T-helper 1 cell (primary cell): ENCODE measurements at places on chromosomes 5 and 9.

GRCh38 chr5:110751902-110752762 is 13.3 kb downstream of the SLC25A46 start:
- no peak for DNase-seq

DNA sequence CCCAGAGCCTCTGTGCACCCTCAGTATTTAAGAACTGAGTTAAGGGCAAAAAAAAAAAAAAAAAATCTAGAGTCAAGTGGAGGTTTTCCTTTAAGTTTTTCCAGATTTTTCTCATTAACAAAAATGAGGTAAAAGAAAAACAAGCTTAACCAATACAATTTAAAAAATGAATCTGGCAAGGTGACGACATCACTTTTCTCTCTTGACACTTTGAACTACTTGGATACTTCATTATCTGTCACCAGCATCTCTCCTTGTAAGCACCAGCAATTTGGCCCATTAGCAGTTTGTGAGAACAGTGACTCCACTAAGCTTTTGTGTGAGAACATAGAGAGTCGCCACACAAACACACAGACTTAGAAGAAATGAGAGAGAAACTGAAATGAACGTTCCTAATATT is 345.7 kb upstream of the SLC30A5 start:
- DNase-seq = no peak

GRCh38 chr9:20683351-20684034 is 566 bp upstream of the FOCAD start:
- DNase-seq = no peak

GRCh38 chr5:38285226-38285625 is 26.9 kb downstream of the EGFLAM start:
- no peak for DNase-seq

GRCh38 chr9:7341571-7341970 is 458.0 kb downstream of the DMAC1 start:
- no peak for DNase-seq

- DNase-seq = no peak
Observed at GRCh38 chr5:3654515-3654914, 58.9 kb downstream of the IRX1 start.

DNA sequence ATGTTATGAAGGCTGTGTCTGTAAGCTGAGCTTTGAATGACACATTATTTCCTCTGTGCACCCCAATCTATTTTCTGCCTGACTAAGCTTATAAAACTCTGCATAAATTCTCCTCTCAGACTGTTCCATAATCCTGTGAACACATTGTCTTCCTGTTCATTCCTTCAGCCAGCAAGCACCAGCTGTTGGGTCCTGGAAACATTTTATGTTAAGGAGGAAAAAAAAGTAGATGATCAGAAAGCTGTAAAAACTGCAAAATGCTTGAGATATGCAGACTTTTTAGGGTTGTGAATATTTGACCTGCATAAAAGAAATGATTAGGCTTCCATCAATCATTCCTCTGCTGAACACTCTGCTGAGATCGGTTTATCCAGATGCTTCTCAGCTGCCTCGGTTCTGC is 1246.0 kb upstream of the DMAC1 start:
- DNase-seq = no peak

- no peak for DNase-seq
Observed at GRCh38 chr5:58922461-58923171, 339.7 kb downstream of the RAB3C start.

- DNase-seq = no peak
Observed at GRCh38 chr9:32426278-32426939, 42.0 kb downstream of the ACO1 start.

DNA sequence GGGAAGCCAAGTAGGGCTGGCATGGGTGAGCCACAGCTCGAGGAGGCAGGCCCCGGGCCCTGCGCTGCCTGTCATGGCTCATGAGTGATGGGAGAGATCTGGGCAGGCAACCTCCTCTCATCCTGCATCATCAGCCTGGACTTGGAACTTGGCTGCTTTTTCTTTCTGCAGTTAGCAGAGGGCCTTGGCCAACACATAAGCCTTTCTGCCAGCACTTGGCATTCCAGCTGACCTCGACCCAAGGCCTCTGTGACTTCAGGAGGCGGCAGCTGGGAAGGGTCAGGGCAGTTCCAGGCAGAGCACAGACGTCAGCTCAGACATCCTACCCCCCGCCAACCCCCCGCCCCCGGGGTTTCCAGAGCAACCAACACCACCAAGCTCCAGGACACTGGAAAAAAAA is 7.6 kb downstream of the S1PR3 start:
- DNase-seq = no peak

DNA sequence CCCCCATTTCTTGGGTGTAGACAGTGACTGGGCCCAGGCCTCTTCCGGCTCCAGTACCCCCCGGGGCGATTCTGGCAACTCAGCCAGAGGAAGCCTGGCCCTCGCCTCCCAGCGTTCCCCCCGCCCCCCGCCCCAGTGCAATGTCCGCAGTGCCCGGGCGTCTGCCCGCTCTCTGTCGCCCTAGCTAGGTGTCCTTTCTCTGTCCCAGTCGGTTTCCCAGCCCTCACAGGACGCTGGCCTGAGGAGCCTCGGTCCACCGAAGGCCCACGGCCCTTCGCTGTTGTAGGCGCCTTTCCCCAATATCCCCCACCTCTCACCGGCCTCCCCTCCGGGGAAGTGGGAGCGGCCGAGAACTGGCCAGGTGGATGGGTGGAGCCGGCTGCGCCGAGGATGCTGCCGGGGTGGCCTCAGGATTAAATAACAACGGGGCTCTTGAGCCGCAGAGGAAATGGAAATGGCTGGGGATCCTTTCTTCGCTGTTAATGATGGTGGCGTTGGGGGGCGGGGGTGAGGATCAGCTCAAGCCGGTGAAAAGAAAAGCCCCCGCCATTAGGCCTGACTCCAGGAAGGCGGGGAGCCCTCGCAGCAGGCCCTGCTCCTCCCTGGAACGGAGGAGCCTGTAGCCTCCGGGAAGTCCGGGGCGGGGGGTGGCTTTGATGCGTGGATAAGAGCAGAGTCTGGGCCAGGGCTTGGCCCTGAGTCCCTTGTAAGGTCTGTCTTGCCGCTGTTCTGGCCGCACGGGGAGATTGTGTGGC is 1.1 kb upstream of the SPRY4 start:
- no peak for DNase-seq

DNA sequence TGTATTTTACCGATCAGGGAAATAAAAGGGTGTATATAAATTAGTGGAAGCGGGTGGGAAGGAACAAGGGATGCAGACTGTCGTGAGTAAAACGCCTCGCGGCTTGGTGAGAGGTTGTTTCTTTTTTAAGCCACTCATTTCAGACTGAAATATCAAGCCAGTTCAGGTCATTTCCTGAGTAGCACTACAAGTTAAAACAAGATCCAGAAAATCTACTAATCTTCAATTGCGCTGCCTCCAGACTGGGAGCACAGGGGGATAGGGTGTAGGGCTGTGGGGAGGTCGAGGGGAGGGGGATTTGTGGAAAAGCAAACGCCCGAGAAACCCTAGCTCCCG is 140.8 kb downstream of the TSSK1B start:
- no peak for DNase-seq

- no peak for DNase-seq
Observed at GRCh38 chr9:127904561-127905003, 5.2 kb upstream of the ST6GALNAC6 start.

- no peak for DNase-seq
Observed at GRCh38 chr9:89386797-89387196, 68.5 kb downstream of the SECISBP2 start.

DNA sequence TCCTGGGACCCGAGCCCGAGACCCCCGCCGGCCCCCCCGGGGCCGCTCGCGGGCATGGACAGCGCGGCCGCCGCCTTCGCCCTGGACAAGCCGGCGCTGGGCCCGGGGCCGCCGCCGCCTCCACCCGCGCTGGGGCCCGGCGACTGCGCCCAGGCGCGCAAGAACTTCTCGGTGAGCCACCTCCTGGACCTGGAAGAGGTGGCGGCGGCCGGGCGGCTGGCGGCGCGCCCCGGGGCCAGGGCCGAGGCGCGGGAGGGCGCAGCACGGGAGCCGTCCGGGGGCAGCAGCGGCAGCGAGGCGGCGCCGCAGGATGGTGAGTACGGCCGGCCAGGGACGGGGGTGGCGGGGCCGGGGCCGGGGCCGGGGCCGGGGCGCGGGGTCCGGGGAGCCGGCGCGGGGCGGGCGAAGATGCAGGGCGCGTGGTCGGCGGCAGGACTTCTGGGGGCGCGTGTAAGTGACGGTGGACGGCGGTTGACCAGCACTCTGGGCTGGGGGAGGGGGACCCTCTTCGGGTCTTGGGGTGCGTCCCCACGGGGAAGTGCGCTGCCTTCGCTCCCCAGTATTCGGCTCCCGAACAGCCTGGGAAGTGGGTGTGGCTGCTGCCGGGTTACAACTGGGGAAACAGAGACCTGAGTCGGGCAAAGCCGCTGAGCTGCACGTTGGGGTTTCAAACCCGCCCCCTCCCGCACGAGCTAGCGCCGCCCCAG is 520 bp downstream of the PRRX2 start:
- DNase-seq = no peak

- DNase-seq = no peak
Observed at GRCh38 chr5:119275601-119276173, 80.1 kb upstream of the TNFAIP8 start.

GRCh38 chr9:456365-456764 is 241.7 kb downstream of the DOCK8 start:
- DNase-seq = no peak

DNA sequence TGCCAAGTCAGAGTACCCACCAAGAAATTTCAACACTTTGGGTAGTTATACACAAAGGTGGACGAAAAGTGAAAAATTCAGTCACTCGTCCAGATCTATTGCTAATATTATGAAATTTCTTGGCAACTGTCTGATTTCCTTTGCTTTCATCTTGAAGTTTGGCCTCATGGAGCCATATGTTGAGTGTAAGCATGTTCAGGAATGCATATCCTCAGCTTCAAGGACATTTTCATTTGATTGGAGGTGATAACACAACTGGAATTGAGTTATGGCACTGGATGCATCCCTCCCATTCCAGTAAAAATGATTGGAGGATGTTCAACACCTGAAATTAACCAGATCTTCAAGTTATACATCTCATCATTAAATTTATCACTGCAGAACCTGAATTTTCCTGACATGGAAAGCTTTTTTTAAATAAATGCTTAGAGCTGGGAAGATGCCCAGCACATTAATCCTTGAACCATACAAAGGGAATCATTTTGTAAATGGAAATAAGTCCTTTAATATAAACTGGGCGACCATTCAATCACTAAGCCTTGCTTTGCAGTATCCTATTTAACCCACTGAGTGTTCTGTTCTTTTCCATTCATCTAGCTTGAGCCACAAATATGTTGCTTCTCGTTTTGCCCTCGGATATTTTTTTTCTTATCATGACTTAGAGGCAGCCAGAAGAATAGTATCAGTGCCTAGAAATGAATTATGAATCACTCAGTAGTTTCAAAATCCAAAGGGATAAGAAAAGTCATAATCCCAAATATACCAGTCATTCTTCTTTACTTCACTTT is 273.7 kb upstream of the PIK3R1 start:
- DNase-seq = no peak

DNA sequence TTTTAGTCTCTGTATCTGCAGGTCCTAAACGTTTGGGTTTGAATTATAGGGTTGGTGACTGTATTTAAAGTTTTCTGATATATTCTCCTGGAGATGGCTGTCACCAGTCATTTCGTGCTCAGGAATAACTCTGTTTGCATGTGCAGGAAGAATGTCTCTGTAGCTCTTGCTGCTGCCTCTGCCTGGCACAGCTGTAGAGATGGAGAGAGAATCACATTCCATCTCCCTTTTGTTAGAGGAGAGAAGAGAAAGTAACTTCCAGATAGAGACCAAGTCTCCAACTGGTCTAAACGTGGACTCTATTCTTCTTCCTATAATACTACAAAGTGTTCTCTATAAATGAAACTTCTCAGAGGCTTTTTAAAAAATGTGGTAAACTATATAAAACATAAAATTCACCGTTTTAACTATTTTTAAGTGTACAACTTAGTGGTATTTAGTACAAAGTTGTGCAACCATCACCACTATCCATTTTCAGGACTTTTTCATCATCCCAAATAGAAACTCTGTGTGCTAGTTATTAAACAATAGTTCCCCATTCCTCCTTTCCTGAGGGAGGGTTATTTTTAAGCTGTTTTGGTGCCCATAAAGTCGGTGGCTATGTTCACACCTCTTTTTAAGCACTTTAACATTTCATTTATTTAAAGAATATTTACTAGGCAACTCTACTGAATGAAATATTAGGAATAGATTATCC is 20.7 kb upstream of the STARD4 start:
- no peak for DNase-seq

- DNase-seq = no peak
Observed at GRCh38 chr5:5080790-5081189, 59.3 kb upstream of the ADAMTS16 start.

DNA sequence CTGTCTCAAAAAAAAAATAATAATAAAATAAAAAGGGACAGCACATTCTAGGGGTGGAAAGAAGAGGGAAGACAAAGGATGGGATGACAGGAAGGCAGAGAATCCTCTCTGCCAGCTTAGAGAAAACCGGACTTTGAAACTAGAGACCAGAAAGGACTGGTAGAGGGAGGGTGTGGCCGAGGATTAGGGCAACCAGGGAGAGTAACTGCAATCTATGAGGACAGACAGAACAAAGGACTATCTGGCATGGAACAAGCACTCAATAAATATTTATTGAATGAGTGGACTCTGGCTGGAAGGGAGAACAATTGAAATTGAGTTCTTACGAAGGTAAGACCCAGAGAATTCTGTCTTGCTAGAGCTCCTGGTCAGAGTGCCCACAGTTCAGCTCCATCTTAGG is 2.4 kb downstream of the GBA2 start:
- no peak for DNase-seq

GRCh38 chr5:90849939-90850338 is 291.3 kb downstream of the ADGRV1 start:
- no peak for DNase-seq

- no peak for DNase-seq
Observed at GRCh38 chr9:96169484-96169883, 132.5 kb downstream of the HSD17B3 start.

DNA sequence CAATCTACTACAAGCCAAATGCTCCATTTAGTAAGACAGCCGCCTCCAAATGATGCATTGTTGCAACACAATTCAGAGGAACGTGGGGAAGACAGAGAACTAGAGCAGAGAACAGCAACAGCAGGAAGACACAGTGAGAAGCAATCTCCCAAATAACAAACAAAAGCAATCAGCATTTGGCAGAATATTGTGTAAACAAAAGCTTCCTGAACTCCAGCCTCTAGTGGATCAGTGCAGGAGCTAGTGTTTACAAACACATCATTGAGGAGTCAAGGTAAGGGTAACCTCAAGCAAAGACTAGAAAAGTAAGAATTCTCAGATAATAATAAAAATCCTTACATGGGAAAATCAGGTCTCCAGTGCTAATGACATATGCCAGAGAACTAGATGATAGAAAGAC is 20.6 kb downstream of the FST start:
- DNase-seq = no peak

GRCh38 chr5:133402775-133403174 is 209.6 kb downstream of the FSTL4 start:
- DNase-seq = no peak

DNA sequence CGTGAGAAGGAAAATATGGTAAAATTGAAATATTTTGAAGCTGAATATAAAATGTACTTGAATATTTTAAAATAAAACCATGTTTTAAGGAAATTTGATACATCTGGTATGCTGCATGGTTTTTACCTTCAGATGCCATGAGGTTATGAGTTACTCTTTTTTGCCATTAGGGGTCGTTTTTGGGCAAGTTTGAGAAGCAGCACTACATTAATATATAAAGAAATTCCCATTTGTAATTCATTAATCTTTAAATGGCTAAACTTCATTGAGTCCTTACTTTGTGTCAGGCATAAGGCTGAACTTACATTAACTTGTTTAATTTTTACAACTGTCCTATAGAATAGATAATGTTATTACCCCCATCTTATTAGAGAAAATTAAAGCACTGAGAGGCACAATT is 152.3 kb downstream of the KDM4C start:
- DNase-seq = no peak
